WERI-Rb-1 (cell line): ENCODE measurements at places on chromosomes 6 and 20.

DNA sequence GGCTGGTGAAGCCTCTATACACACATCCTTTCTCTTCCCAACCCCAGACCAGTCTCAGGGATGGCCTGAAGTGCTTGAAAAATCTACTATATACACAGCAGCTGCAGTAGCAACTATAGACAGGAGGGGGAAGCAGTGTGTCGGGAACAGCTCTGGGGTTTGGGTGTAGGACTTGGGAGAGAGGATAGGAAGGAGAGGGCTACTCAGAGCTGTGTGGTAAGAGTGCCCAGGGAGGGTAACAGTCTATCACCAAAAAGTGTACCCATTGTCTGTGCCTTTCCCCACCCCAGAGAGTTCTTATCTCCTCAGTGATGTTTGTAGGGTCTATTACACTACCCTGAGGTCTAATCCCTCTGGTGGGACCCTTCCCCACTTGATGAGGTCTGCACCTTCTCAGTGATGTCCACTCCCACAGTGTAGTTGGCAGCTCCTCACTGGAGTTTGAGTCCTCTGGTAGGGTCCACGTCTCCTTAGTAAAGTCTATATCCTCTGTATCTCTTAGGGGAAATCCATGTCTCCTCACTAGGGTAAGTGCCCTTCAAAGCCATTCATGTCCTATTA, 1.5 kb upstream of the GGT7 start:
- DNase-seq: peak; percentile 84

DNA sequence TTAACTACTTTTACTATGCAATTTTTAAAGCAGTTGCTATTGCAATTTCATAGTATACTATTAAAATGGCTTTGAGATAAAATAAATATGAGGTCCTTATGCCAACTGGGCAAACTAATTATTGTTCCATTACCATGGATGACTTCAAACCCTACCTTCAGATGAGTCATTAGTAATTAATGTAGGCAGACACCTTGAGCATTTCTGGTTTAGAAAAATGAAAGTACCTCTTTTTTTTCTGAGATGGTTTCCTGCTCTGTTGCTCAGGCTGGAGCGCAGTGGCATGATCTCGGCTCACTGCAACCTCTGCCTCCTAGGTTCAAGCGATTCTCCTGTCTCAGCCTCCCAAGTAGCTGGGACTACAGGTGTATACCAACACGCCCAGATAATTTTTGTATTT, 11.9 kb downstream of the ASF1A start:
- DNase-seq: no peak

DNA sequence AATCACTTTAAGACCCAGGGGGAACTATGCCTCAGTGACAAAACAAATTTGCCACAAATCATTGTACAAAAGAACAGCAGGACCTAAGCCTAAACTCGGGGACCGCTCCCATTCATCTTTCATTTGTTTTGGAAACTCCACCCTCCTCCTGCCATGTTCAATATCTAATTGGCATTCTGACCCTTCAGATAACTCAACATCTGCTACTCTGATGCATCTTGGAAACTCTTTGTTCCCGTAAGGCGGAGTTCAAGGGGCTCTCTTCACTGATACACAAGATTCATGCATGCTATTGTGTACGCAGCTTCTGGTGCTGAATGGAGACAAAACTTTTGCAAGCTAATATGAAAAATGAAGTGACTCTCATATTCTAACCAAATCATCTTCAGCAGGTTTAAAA, 187.6 kb downstream of the ZFP64 start:
- DNase-seq: no peak

DNA sequence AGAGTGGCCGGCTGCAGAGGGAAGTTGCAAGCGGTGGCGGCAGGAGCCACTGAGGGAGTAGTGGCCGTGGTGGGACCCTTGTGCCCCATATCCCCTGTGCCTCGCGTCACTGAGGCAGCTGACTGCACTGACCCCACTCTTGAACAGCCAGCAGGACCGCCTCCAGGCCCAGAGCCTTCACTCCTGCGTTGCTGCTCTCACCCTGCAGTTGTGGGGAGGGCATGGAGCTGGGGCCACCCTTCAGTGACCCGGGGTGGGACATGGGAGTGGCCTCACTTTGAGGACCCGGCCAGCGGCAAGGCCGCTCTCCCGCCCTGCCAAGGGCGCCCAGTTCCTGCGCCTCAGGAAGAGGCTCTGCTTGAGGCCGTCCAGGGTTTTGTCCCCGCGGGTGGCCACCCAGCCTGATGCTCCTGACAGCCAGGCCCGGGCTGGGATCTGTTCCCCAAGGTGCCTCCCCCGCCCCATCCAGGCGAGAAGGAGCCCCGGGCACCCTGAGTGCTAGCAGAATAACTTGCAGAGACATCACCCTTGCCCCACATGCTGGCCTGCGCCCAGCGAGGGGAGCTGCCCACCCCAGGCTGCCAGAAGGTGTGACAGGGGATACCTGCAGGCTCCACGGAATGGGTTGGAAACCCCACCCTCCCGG, 44.4 kb downstream of the HLA-DRA start:
- DNase-seq: no peak

DNA sequence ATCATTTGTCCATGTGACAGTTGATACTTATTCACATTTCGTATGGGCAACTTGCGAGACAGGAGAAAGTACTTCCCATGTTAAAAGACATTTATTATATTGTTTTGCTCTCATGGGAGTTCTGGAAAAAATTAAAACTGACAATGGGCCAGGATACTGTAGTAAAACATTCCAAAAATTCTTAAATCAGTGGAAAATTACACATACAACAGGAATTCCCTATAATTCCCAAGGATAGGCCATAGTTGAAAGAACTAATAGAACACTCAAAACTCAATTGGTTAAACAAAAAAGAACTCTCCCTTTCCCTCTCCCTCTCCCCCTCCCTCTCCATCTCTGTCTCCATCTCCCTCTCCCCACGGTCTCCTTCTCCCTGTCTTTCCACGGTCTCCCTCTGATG, 19.4 kb upstream of the EIF2S2 start:
- no peak for DNase-seq

DNA sequence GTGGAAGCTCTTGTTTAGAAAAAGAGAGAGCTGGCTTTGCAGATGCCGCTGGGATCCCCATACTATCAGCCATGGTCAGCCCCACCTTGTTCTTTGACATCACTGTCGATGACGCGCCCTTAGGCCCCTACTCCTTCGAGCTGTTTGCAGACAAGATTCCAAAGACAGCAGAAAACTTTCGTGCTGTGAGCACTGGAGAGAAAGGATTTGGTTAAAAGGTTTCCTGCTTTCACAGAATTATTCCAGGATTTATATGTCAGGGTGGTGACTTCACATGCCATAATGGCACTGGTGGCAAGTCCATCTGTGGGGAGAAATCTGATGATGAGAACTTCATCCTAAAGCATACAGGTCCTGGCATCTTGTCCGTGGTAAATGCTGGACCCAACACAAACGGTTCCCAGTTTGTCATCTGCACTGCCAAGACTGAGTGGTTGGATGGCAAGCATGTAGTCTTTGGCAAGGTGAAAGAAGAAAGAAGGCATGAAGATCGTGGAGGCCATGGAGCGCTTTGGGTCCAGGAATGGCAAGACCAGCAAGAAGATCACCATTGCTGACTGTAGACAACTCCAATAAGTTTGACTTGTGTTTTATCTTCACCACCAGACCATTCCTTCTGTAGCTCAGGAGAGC, 2.4 kb upstream of the BLCAP start:
- no peak for DNase-seq

GRCh38 chr6:33417128-33417902, 592 bp downstream of the CUTA start:
- DNase-seq: peak; percentile 40

GRCh38 chr20:37932919-37933318, 30.0 kb downstream of the VSTM2L start:
- no peak for DNase-seq

GRCh38 chr6:46526607-46527006, 35.4 kb upstream of the RCAN2 start:
- peak; percentile 43 for DNase-seq

DNA sequence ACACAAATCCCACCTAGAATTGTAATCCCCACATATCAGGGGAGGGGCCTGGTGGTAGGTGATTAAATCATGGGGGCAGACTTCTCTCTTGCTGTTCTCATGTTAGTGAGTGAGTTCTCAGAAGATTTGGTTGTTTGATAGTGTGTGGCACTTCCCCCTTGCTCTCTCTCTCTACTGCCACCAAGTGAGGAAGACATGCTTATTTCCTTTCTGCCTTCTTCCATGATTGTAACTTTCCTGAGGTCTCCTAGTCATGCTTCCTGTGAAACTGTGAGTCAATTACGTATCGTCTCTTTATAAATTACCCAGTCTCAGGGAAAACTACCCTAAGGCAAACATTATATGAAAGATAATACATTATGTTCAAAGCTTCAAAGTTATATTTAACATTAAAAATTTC, 1297.5 kb upstream of the CITED2 start:
- DNase-seq: no peak

DNA sequence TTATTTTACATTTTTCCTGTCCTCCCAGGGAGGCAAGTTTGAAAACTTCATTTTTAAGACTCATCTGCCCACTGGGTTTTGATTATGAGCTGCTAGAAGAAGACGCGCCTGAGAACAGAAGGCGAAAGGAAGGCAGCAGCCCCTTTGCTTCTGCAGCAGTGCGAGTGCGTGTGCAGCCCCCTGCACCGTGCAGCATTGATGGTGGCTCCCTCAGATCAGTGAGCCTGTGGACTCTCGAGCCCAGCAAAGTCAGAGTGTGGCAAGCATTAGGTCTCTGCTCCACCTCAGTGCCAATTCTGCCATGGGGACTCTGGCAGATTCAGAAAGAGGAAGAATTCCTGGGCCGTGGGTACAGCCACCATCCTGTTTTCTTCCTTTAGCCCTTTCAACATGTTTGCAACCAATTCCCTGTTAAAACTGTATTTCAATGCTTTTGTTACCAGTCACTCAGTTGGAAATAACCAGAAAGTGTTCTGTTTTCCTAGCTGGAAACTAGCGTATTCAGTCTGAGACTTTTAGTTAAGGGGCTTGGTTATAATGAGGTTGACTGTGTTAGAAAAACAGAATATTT, 134.8 kb upstream of the OGFRL1 start:
- no peak for DNase-seq

GRCh38 chr6:34760108-34760507, 2.8 kb downstream of the SNRPC start:
- DNase-seq: no peak

- DNase-seq: no peak
Observed at GRCh38 chr6:69958978-69959377, 92.6 kb downstream of the COL19A1 start.

DNA sequence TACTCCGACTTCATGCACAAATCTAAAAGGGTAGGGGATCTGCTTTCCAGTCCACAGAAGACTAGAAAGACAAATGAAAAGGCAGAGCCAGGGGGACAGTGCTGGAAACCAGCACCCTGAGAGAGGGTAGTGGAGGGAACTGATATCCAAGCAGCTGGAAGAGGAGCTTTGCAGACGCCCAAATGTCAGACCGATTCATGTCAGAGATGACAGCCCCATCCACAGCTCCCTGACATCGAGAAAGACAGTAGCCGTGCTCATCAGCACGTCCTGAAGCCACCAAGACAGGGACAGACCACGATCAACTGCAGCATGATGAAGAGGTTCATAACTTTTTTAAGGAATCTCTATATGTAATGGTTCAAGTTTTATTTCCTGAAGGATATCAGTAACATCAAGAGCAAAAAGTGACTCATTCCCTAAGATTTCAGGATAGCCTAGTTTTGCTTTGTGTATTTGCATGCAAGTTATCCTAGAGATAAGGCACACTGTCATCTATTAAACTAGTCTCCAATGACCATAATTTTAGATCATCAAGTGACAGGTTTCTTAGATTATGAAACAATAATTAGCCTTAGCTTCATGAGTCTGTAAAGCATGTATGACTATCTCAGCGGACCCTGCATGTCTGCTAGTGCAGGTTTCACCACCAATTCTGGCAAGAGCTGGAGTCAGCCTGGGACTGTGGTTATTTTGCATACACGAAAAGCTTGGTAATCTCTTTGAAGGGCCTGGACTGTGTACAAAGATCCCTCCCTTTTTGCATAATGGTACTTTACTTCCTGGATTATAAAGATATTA, 43.0 kb downstream of the PRDM1 start:
- no peak for DNase-seq

GRCh38 chr20:33663161-33664084, 1.3 kb downstream of the C20orf144 start:
- peak; percentile 78 for DNase-seq

GRCh38 chr6:30696432-30696831, 5.6 kb upstream of the NRM start:
- DNase-seq: no peak

DNA sequence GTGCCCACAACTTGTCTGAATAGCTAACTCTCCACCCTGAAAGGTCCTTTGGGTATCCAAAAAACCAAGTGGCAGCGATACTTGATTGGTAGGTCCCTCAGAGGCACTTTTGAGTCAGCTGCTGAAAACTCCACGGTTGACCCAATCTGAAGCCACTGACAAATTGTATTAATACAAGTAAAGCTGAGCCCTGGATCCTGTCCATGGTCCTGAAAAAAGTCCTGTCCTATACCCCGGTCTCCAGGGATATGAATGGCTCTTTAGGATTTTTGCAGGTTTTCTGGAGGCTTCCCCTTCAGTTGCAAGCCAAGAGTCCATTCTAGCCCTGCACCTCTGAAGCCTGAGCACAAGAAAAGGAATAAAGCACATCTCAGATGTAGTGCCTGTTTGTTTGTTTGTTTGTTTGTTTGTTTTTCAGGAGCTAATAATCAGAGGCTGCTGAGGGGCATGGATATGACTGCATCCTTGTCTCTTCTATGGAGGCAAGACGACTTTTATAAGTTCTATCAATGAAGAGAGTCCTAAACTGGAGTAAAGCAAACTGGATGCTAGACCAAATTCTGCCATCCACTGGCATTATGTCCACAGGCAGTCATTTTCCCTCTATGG, 1.7 kb upstream of the SLC12A5 start:
- no peak for DNase-seq

- DNase-seq: no peak
Observed at GRCh38 chr6:147643341-147644200, 135.1 kb downstream of the SAMD5 start.

GRCh38 chr6:257774-258173, 34.5 kb upstream of the DUSP22 start:
- no peak for DNase-seq

- no peak for DNase-seq
Observed at GRCh38 chr20:4683261-4683660, 38.4 kb upstream of the PRND start.

- no peak for DNase-seq
Observed at GRCh38 chr20:61927193-61927825, 138.4 kb downstream of the TAF4 start.
